ENCODE measurements at places on chromosomes 1 and 21.
A peak's percentile ranks its signal among the peaks of the same experiment; 100 is the strongest.

DNA sequence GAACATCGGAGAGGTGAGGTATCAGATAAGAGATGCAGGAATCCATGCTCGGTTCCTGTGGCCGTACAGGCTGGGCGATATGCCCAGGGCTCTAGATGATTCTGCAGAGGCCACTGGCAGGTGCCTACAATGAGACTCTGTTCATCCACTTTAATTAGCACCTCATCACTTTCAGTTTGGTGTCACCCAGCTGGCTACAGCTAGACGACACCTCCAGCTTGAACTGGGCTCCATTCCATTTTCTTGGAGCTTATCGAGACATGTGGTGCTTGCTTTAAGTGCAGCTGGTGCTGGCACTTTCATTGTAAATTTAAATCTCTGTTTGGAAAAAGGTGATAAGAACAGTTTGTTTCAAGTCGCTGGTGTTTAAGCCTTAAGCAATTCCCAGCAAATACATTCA, 322.5 kb upstream of the ADGRL2 start:
- no peak for DNase-seq

DNA sequence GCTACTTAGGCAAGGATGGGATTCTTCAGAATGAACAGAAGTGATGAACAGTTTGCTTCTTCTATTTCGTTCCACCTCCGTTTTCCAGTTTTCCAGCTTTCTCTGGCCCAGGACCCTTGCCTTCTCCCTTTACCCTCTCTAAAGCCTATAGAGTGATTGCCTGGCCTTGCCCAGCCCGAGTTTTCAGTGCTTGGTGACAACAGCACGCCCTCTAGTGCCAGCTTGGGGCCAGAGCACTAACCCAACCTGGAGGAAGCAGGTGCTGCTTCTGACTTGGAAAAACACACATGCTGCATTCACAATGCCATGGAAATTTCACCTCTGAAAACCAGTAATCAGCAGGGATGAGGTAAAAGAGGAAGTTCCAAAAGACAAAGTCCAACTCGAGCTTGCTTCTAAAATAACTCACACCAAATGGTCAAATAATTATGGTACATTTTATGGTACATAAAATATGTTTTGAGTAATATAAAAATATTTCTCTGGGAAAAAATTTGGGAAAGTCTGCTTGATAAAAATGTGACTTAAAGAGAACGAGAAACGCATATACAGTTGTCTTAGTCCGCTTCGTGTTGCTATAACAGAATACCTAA, 26.1 kb downstream of the UBE2T start:
- DNase-seq: peak; percentile 30

GRCh38 chr1:79043506-79043905, 37.0 kb upstream of the ADGRL4 start:
- DNase-seq: no peak

- no peak for DNase-seq
Observed at GRCh38 chr1:56773341-56774066, 45.7 kb downstream of the FYB2 start.

- DNase-seq: no peak
Observed at GRCh38 chr1:234529950-234530237, 50.9 kb upstream of the TARBP1 start.

- no peak for DNase-seq
Observed at GRCh38 chr1:205858141-205858961, 8.4 kb upstream of the PM20D1 start.

DNA sequence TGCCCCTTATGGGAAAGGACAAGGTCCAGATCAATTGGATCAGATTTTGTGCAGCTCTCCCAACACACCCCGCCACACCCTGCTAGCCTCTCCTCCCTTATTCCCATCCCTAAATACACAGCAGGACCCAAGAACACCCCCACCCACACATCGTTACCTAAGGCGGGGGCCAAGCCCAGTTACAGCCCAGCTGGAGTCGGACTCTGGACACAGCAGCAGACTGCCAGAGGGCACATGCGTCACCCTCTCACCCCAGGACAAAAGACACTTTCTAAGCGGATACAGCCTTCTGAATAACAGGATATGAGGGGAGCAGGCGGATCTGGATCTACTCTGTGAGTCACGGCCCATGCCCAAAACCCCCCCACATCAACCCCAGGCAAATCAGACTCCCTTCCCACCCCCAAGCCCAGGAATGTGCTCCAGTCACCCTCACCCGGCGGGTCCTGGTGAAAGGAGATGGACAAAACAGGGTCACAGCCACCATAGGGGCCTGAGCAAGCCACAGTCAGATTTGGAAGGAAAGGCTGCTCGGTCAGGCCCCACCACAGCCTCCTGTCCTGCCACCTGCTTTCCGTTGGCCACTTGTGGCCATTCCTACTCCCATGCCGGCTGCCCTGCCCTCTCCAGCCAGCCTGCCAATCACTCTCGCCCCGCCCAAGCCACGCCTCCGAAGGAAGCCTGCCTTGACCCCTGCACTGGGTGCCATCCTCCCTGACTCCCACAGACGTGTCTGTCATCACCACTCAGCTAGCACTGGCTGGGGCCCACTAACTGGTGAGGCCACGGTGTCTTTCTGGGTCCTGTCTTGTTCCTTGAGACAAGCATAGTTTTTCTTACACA, 4.0 kb downstream of the S100A16 start:
- DNase-seq: no peak

DNA sequence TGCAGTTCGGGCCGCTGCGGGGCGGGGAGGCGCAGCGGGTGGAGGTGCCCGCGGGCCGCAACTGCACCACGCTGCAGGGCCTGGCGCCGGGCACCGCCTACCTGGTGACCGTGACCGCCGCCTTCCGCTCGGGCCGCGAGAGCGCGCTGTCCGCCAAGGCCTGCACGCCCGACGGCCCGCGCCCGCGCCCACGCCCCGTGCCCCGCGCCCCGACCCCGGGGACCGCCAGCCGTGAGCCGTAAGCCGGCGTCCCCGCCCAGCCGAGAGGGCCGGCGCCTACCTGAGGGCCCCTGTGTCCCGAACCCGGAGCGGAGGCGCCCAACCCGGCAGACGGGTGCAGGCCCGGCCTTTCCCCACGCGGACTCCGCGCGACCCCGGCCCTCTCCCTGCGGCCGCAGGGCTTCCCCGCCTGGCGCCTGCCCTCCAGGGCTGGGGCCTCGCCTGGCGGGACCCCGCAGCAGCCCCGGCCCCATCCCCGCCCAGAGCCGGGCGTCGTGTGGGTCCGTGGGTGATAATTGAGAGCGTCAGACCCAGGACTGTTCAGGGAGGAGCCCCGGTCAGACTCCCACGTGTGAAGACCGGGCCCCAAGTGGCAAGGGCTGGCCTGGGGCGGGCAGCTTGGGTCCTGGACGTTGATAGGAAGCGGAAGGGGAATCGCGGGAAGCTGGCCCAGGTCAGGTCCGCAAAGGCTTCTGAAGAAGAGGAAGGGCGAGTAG, 4.2 kb downstream of the VWA1 start:
- no peak for DNase-seq

DNA sequence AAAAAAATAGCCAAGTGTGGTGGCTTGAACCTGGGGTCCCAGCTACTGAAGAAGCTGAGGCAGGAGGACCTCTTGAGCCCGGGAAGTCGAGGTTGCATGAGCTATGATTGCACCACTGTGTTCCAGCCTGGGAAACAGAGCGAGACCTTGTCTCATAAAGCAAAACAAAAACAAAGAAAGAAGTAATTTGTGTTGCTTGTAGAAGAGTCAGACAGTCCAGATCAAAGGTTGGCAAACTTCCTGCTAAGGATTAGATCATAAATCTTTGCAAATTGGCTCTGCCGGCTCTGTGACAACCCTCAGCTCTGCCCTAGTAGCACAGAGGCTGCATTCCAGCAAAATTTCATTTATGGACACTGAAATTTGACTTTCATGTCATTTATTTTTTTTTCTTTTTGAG, 19.0 kb upstream of the MFN2 start:
- DNase-seq: no peak

GRCh38 chr1:158943059-158943458, 11.7 kb downstream of the PYHIN1 start:
- DNase-seq: no peak

- DNase-seq: no peak
Observed at GRCh38 chr1:106063510-106063909, 993.0 kb upstream of the PRMT6 start.

- peak; percentile 37 for DNase-seq
Observed at GRCh38 chr1:229230140-229230892, 40.6 kb upstream of the RAB4A start.

DNA sequence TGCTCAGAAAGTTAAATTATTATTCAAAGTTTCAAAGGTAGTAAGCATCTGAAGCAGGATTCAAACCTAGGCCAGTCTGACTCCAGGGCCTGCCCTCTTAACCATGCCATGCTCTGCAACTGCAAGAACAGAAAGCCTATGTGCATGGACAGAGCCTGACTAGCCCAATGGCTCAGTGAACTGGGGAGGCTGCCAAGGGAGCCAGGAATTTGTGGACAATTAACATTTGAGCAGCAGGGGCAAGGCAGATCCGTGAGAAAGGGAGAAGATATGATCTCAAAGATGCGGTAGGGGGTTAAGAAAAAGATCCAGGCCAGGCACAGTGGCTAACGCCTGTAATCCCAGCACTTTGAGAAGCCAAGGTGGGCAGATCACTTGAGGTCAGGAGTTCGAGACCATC, 6.5 kb upstream of the ATP1A4 start:
- no peak for DNase-seq

- no peak for DNase-seq
Observed at GRCh38 chr1:163875927-163876320, 554.2 kb downstream of the NUF2 start.

DNA sequence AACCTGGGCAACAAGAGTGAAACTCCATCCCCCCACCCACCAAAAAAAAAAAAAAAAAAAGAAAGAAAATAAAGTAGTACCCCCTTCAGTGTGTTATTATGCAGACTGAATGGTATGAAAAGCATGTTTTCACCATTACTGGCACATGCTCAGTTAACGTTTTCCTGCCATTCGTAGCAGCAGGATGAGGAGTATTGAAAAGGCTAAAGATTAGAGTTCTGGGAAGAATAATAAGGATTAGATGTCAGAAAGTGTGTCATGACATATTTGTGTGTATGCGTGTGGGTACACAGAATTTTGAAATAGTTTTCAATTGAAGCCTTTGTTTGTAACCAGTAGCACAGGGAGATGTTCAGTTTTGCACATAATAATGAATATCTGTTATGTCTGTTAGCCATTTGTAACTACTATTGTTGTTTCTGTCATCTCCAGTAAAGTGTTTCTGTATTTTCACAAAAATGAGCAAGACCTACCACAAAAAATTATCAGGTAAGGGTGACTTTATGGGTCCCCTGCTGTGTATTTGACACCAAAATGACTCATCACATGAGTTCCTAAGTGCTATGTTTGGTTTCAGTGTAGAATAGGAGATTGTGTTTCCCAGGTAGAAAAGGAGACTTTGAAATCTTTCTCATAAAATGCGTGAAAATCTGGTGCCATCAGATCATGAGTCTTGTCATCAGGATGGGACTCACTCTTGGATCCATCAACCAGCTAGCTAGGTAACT, 358.9 kb downstream of the DISC1 start:
- DNase-seq: no peak
